ENCODE measurements at places on chromosomes 16 and 17.

DNA sequence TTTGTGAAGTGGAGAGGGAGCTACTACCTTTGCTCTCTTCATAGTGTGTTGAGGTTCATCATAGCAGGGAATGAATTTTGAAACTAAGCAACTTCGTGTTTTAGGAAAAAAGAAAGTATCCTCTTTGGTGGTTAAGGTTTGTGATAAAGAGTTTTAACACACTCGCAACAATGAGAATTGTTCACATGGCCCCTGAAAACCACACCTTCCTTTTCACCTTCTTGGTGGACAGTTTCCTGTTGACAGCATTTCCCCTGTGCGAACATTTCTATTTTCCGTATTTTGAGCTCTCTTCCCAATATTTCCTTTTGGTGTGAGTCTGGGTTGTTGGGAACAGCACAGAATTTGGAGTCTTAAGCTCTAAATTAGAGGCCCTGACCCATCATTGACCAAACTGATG is 3.8 kb downstream of the OR4D2 start:
- no peak for DNase-seq

- DNase-seq: no peak
Measured at GRCh38 chr17:74992223-74992622, 4.8 kb downstream of the CDR2L start.

GRCh38 chr17:61239953-61240352 is 159.7 kb upstream of the TBX2 start:
- DNase-seq: no peak

- no peak for DNase-seq
Measured at GRCh38 chr17:19348081-19348650, 14.4 kb downstream of the B9D1 start.

GRCh38 chr17:33667052-33667509 is 374.0 kb upstream of the ASIC2 start:
- peak; percentile 1 for DNase-seq

- DNase-seq: no peak
Measured at GRCh38 chr17:7256766-7257456, 4.9 kb downstream of the ELP5 start.

DNA sequence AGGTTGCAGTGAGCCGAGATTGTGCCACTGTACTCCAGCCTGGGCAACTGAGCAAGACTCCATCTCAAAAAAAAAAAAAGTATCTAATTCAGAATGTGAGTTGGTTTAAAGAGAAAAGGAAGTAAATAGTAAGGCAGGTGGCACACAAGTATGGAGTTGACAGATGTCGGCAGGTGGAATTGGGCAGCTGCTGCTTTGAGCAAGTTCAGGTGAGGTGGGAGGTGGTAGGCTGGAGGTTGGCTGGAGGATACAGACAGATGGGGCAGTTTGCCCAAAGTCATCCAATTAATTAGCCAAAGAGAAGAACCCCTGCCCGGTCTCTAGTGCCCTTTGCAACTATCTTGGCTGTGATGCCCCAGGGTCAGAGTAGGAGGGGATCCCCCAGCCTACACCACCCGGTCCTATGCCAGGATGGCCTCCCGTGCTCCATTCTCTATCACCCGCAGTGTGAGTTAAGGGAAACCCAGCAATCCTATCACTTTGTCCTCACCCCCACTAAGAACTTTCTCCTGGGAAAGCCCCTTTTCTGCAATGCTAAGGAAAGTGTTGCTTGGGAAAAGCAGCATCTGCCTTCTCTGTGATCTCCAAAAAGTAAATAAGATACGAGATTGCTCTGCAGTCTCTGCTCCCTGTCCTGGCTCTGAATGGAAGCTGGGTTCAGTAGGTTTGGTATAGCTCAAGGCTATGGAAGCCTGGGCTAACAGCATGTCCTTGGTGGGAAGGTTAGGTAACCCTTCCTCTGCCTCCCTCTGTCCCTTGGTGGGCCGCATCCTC is 32.2 kb downstream of the SLC12A3 start:
- DNase-seq: no peak

DNA sequence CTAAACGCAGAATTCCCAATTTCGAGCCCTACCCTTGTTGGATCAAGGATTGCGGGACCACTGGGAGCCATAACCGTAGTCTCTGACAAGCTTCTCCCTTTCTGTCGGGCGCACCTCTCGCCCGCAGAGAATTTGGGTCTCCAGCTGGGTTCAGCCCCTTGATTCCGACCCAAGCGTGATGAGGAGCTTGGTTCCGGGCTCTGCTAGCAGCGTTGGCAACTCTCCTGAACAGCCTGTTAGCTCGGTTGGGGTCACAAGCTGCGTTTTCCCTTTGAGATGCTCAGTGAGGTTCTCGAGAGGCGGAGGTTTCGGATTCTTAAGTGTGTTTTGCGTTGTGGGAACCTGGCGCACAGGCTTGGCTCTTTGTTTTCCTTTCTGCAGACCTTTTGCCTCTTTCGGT is 655 bp downstream of the ATXN1L start:
- no peak for DNase-seq

DNA sequence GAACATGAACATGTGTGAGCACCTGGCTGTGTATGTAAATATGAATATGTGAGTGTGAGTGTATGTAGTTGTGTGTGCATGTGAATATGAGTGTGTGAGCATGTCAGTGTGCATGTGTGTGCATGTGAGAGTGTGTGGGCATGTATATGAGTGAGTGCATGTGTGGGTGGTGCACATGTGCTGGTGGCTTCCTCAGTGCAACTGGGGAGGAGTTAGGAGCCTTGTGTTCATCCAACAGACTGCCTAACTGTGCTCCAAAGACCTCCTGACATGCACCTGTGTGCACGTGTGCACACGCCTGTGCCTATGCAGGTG is 1.4 kb downstream of the TMEM235 start:
- DNase-seq: no peak

DNA sequence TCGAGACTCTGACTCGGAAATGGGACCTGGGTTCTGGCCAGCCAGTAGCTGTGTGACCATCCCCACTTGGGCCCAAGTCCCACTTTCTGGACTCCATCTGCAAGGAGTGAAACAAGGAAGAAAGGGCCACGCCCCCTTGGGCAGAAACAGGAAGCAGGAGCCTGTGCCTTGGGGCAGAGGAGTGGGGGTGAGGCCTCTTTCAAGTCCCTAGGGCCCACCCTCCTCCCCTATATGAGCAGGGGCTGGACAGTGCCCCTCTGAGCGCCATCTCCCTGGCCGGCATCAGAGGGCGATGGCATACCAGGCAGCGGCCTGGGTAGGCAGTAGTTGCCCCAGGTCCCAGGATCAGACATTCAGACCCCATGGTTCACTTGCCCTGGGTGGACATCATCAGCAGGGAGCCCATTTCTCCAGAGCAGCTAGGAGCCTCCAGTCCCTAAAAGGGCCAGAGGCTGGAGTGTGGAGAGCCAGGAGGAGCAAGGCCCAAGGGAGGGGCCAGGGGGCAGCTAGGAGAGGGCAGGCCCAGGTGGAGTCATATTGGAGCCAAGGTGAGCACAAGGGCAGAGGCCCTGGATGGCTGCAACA is 7.1 kb downstream of the BCAR1 start:
- no peak for DNase-seq

DNA sequence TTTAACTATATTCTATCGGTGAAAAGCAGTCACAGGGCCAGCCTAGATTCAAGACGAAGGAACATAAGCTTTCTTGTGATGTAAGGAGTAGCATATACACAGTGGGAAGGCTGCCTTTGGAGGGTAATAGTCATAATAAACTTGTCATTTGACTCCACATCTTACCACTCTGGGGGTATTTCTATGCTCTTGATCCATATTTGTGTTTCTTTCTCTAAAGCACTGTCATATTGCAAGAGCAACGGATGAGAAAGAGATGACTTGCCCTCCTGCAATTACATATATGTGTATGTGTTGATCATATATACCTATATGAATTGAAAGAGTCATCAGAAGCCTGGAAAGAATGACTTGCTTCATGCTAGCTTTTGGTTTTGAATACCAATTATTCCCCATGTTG is 225.4 kb upstream of the HS3ST3A1 start:
- no peak for DNase-seq

GRCh38 chr16:55900616-55901393 is 25.6 kb upstream of the CES5A start:
- no peak for DNase-seq

DNA sequence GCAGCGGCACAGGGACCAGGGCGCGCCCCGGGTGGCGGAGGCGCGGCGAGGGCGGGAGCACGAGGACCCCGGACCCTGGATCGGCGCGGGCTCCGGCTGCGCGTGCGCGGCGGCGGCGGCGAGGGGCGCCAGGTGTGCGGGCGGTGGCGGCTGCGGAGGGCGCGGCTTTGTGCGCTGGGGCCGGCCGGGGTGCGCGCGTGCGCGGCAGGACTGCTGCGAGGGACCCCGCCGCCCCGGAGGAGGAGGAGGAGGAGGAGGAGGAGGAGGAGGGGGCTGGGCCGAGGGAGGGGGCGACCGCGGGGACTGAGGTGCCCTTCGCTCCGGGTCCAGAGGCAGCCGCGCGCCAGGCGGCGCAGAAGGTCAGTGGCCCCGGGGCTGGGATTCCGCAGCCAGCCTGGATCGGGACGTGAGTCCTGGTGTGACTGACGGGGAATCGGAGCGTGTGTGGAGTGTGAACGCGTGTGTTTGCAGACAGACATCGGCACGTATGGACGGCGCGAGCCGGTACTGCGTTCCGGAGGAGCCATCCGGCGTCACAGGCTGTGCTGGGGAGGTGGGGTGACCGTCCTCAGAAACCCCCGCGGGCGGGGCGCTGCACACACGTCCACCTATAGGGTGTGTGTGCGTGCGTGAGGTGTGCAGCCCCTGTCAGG is 19.5 kb upstream of the RAP1GAP2 start:
- DNase-seq: no peak

- no peak for DNase-seq
Measured at GRCh38 chr16:50724306-50724705, 17.6 kb upstream of the CYLD start.

- no peak for DNase-seq
Measured at GRCh38 chr16:2180962-2181923, 15.2 kb downstream of the CASKIN1 start.

- no peak for DNase-seq
Measured at GRCh38 chr16:16021988-16022682, 72.7 kb downstream of the ABCC1 start.

DNA sequence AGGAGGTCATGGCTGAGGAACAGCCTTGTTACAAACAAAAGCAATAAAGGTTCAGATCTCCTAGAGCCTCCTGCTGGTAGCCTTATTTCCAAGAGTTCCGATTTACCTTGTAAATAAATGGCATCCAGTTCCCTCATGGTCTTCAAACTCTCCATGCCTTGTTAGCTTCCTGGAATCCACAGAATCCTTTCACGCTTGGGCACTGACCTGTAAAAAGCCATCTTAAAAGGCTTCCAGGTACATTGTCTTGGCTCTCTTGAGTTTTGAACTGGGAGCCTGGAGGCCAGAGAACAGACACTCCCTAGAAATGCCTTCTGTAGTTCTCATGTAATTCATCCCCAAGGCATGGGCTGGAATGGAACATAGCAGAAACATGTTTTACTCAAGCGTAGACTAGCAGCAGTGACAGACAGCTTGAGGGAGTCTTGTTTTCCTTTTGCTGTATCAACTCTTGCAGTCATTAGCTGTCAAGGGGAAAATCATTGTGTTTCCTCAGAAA is 207.9 kb downstream of the SNX29 start:
- no peak for DNase-seq

DNA sequence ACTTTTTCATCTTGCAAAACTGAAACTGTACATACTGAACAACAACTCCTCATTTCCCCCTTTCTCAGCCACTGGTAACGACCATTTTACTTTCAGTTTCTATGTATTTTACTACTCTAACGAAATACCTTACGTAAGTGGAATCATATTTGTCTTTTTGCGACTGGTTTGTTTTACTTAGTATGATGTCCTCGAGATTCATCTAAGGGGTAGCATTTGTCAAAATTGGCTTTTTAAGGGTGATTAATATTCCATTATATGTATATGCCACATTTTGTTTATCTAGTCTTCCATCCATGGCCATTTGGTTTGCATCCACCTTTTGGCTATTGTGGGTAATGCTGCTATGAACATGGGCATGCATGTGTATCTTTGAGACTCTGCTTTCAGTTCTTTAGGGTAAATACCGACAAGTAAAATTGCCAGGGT is 10.4 kb downstream of the KPNB1 start:
- DNase-seq: no peak

DNA sequence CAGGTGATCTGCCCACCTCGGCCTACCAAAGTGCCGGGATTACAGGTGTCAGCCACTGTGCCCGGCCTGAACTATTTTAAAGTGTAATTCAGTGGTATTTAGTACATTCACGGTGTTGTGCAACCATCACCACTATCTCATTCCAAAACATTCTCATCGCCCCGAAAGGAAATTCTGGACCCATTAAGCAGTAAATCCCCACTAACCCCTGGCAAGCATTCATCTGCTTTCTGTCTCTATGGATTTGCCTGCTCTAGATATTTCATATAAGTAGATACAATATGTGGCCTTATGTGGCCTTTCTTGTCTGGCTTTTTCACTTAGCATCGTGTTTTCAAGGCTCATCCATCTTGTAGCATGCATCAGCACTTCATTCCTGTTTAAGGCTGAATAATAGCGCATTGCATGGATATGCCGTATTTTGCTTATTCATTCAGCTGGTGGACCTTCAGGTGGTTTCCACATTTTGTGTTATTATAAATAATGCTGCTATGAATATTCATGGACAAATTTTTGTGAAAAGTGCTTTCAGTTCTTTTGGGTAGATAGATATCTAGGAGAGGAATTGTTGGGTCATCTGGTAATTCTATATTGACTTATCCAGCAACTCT is 8.4 kb upstream of the HERPUD1 start:
- no peak for DNase-seq
